Large intestine (tissue), 12 donors: ENCODE measurements at places on chromosomes 16 and 17. TPM values are rescaled to one million over a fixed set of nuclear protein-coding genes. Genes with fewer than 3 reads are reported as not detected.

The CACNG1 gene
- polyA plus RNA-seq = 0.25 TPM

The EIF4A3 gene
- polyA plus RNA-seq = 95.0 TPM

The KRTAP9-2 gene
- not detected for polyA plus RNA-seq

The NUTF2 gene
- 123 TPM for polyA plus RNA-seq

The RAB40C gene
- polyA plus RNA-seq = 27.1 TPM

The PMFBP1 gene
- 4.7 TPM for polyA plus RNA-seq

The TMEM238L gene
- 3.5 TPM for polyA plus RNA-seq

The AATK gene
- polyA plus RNA-seq = 81.2 TPM

The SEZ6 gene
- 4.6 TPM for polyA plus RNA-seq

The GFAP gene
- polyA plus RNA-seq = 0.34 TPM

The KCNH6 gene
- 6.9 TPM for polyA plus RNA-seq

The LGALS9B gene
- 0.54 TPM for polyA plus RNA-seq
